Ovary (tissue), 10 donors: ENCODE measurements at places on chromosomes 16 and 17. TPM values are rescaled to one million over a fixed set of nuclear protein-coding genes. Genes with fewer than 3 reads are reported as not detected.

The NAGS gene
- 0.33 TPM for total RNA-seq

The CCL17 gene
- total RNA-seq, result not detected

The PRCD gene
- 12.2 TPM for total RNA-seq

DNA sequence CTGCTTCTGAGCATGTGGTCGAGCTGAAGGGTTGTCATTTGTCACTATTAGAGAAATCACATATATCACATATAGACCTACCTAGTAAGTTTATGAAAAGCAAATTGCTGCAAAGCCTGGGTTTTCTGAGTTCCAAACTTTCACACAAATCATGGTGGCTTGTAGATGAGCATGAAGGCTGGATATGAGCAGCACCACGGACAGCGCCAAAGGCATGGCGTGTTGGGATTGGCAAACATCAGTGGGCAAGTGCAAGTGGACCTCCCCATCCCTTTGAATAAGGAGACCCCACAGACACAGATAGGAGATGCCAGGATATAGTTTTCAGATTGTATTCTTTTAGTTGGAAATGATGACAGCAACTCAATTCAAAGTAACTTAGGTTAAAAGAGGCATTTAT lies 77.6 kb upstream of the CACNG3 start:
- H3K36me3 ChIP-seq, result no peaks in the 10 kb centered on the region
- H3K4me3 ChIP-seq, result no peak overlapping the region
- H3K4me1 ChIP-seq, result no peaks in the 10 kb centered on the region
- H3K27ac ChIP-seq, result no peak overlapping the region
- no peaks in the 10 kb centered on the region for H3K27me3 ChIP-seq

- no peak for DNase-seq
- H3K4me1 ChIP-seq, result no peaks in the 10 kb centered on the region
- H3K36me3 ChIP-seq, result no peaks in the 10 kb centered on the region
- H3K4me3 ChIP-seq, result no peak overlapping the region
- H3K27ac ChIP-seq, result no peak overlapping the region
Measured at GRCh38 chr17:41340934-41341861, 9.4 kb downstream of the KRT33A start.

GRCh38 chr16:89710709-89711564 lies 9.4 kb upstream of the SPATA2L start:
- no peak overlapping the region for H3K27ac ChIP-seq
- peaks cover 3% of the 10 kb centered on the region for H3K4me1 ChIP-seq
- DNase-seq, result no peak
- H3K4me3 ChIP-seq, result no peak overlapping the region
- no peaks in the 10 kb centered on the region for H3K27me3 ChIP-seq

GRCh38 chr16:57072616-57073275 lies 19.6 kb upstream of the CPNE2 start:
- H3K4me3 ChIP-seq, result no peak overlapping the region
- no peaks in the 10 kb centered on the region for H3K27me3 ChIP-seq
- DNase-seq, result no peak
- no peaks in the 10 kb centered on the region for H3K36me3 ChIP-seq
- H3K27ac ChIP-seq, result no peak overlapping the region

DNA sequence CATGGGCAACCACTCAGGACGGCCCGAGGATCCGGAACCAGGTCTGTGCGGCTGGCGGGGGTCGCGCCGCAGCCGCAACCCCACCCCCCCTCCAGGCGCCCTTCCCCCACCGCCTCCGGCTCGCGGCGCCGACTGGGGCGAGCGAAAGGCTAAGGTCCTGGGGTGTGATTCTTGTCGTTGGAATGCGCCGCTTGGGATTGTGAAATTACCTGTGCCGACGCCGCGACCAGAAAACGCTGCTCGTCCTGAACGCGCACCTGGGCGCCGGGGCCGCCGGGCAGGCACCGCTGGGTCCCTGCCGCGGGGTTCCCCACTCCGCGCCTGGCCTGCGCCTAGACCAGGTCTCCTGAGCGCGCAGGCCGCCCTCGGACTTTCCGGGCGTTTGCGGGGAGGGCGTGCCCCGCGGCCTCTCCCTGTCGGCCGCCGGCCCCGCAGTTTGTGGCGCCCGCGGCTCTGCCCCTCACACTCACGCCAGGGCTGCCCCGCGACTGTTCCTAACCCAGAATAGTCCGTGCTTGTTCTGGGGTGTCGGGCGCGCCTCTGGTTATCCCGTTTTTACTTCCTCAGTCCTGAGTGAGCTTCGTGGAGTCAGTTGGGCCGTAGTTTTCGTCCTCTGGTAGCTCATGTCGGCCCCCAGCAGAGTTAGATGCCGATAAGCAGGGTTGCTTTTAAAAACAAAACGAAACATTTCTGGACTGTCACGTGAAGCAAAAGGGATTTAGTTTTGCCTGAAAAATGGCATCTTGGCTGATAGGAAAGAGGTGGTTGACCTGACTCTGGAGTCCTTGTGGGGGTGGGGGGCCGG lies 147.2 kb downstream of the SPECC1 start:
- peaks cover 12% of the 10 kb centered on the region for H3K4me1 ChIP-seq
- H3K4me3 ChIP-seq, result peak overlapping the region; percentile 70
- no peaks in the 10 kb centered on the region for H3K36me3 ChIP-seq
- H3K27ac ChIP-seq, result peak overlapping the region; percentile 18
- peak; percentile 33 for DNase-seq

GRCh38 chr17:142102-142661 lies 4.8 kb downstream of the SCGB1C2 start:
- peaks cover 2% of the 10 kb centered on the region for H3K4me1 ChIP-seq
- H3K27me3 ChIP-seq, result no peaks in the 10 kb centered on the region
- no peak overlapping the region for H3K4me3 ChIP-seq
- no peaks in the 10 kb centered on the region for H3K36me3 ChIP-seq

- no peak for DNase-seq
- no peak overlapping the region for H3K4me3 ChIP-seq
- H3K27me3 ChIP-seq, result no peaks in the 10 kb centered on the region
- no peaks in the 10 kb centered on the region for H3K4me1 ChIP-seq
- H3K36me3 ChIP-seq, result no peaks in the 10 kb centered on the region
- no peak overlapping the region for H3K27ac ChIP-seq
Measured at GRCh38 chr17:14261406-14261805, 24.7 kb upstream of the CDRT15 start.

GRCh38 chr16:14199624-14200023 lies 128.5 kb downstream of the MRTFB start:
- no peaks in the 10 kb centered on the region for H3K27me3 ChIP-seq
- peaks cover 5% of the 10 kb centered on the region for H3K4me1 ChIP-seq
- no peak overlapping the region for H3K4me3 ChIP-seq
- no peaks in the 10 kb centered on the region for H3K36me3 ChIP-seq
- no peak for DNase-seq
